ENCODE measurements at places on chromosomes 12 and 14.

GRCh38 chr14:55780156-55780946 is 200.3 kb downstream of the KTN1 start:
- no peak for DNase-seq

DNA sequence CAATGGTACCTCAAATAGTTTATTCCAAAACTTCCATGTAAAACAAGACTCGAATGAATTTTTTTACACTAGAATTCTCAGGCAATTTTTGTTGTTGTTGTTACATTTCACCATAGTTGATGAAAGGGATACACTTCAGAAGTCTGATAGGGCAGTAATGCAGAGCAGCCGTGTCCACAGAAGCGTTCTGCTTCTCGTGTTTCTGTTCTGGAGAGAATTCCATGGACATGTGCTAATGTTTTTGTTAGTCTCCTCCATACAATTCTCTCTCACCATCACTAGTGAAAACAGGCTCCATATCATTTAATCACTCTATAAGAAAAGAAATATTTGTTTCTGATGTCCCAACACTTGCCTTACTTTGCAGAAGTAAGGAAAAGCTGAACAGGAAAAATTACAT is 606.1 kb downstream of the SLC16A7 start:
- no peak for DNase-seq

- no peak for DNase-seq
These were observed 12.2 kb downstream of the SCYL2 start for GRCh38 chr12:100279159-100279558.

GRCh38 chr12:73342733-73343132 is 1070.6 kb downstream of the TRHDE start:
- no peak for DNase-seq

GRCh38 chr12:118979763-118980406 is 1.5 kb upstream of the SRRM4 start:
- no peak for DNase-seq
